Stimulated activated CD4-positive, alpha-beta T cell treated with anti-CD3 and anti-CD28 coated beads, Interleukin-1b, Interleukin-23, amount 100 ng/mL, for 1 hour (primary cell): ENCODE measurements at places on chromosomes 12 and 14.

DNA sequence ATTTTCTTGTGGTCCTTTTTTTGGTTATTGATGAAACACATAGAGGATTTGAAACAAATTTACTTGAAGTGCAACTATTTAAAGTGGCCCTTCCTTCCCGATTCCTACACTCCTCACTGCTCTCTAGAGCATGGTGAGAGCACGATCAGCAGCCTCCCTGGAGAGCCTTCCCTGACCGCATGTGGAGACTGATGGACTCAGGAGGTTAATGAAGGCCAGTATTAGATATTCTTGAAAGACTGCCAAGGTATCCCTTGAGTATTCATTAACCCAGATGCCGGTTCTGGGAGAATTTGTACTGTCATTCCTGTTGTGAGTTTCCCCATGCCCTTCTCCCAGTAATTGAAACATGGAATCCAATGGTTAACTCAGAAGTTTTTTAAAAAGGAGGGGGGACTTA, 102.8 kb upstream of the FGD4 start:
- DNase-seq, result no peak

- DNase-seq, result no peak
These were observed at the start of gene TNS2 for GRCh38 chr12:53049571-53050318. Gene TNS2 (plus strand): TSS chr12:53050065. CDS start chr12:53050186, 121 bp downstream.

- DNase-seq, result no peak
These were observed 60.6 kb downstream of the SUDS3 start for GRCh38 chr12:118436986-118437385.

- DNase-seq, result no peak
These were observed 115.7 kb downstream of the SAMD4A start for GRCh38 chr14:54682578-54682977.

DNA sequence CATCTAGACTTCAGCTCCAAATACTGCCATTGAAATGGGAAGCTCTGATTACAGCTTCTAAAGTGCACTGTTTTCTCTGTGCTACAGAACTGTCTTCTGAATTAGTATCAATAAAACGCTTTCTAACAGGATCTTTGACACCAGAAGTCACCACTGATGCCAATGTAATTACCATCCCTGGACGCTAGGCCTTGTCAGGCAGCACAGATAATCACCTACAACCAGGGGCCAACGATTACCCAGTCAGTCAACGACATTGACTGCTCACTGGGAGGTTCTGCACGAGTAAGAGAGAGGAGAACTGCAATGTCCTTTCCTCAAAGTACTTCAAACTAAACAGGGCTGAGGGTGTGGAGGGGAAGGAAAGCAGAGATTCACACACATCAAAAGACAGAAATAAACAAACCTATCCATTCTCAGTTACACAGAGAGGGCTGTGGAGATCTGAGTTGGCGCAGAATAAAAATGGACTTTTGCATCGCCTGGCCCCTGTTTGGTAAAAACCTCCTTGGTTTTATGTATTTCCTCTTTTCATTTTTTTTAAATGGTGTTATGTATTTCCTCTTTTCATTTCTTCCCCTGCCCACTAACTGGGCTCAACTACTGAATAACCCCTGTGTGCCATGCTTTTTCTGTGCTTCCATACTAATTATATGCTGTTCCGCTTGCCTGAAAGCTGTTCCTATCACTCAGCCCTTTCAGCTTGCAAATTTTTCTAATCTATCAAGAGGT, 492.2 kb downstream of the APAF1 start:
- no peak for DNase-seq

- DNase-seq, result no peak
These were observed 122.2 kb downstream of the DAAM1 start for GRCh38 chr14:59310633-59311032.

DNA sequence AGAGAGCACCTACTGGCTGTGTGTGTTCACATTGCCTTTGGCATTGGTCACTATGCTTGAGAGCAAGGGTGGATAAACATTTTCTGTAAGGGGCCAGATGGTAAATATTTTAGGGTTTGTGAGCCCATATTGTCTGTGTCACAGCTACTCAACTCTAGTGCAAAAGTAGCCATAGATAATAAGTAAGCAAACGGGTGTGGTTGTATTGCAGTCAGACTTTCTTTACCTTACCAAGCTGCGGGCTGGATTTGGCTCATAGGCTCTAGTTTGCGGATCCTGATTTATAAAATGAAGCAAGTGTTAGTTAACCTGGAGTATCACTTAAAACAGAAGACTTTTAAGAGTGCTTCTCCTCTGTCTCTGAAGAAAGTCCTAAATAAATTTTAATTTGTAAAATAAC, 169.0 kb downstream of the KICS2 start:
- DNase-seq, result no peak

- no peak for DNase-seq
These were observed 166.4 kb downstream of the PELI2 start for GRCh38 chr14:56284641-56285040.

DNA sequence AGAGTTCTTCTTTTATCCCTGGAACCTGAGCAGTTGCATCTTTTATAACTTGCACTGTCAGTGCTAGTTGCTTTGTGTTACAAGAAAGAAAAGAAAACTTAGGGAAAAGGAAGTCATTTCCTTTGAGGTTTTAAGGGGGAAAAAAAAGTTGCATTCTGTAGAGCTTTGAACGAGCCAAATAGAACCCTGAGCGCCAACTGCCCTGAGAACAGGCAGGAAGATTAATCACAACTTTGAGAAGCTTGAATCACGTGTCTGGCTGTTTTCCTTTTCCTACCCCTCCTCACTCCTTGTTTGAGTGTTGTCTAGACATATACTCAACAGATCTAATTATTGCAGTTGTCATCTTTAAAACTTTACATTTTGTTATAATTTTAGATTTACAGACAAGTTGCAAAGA, 12.5 kb downstream of the PCNX1 start:
- DNase-seq, result no peak
